Lung microvascular endothelial cell (primary cell): ENCODE measurements at places on chromosomes 2 and 18.

- no peak for DNase-seq
Measured at GRCh38 chr2:239000089-239000488, 152.2 kb downstream of the TWIST2 start.

GRCh38 chr2:113976277-113976928 is 86.5 kb downstream of the ACTR3 start:
- no peak for DNase-seq

- DNase-seq: no peak
Measured at GRCh38 chr2:31967790-31968189, 43.0 kb downstream of the MEMO1 start.

DNA sequence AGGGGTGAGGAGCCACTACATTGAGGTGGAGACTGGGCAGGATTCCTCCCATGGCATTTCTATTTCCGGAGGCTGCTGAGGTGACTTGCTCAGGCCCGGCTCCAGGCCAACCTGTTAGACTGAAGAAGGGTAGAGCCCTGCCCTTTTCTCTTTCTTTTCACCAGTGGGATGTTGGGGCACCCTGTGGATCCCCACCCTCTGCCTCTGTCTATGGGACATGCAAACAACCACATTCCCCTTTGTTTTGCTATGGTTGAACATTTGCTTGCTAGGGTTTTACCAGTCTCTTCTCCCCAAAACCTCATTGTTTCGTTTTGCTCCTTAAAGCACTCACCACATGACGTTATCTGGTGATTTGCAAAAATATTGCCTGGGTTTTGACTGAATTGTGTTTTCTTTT is 183.3 kb downstream of the ARL4C start:
- DNase-seq: no peak

DNA sequence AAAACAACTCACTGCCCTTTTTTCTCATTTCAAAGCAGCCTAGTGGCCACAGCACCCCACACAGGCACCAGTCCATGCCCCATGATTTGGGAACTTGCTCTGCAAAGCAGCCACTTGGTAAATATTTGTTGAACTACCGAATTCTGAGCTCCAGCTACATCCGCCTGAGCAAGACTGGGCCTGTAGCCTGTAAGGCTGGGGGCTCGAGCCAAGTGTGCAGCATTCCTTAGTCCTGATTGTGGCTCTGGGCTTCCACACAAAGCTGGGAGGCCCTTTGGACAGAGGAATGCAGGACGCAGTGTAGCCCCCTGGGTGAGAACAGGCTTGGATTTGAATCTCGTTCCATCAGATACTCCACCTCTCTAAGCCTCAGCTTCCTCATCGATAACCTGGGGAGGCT is 88.4 kb downstream of the ACTR2 start:
- DNase-seq: no peak
